ENCODE measurements at places on chromosomes 2 and 18.

DNA sequence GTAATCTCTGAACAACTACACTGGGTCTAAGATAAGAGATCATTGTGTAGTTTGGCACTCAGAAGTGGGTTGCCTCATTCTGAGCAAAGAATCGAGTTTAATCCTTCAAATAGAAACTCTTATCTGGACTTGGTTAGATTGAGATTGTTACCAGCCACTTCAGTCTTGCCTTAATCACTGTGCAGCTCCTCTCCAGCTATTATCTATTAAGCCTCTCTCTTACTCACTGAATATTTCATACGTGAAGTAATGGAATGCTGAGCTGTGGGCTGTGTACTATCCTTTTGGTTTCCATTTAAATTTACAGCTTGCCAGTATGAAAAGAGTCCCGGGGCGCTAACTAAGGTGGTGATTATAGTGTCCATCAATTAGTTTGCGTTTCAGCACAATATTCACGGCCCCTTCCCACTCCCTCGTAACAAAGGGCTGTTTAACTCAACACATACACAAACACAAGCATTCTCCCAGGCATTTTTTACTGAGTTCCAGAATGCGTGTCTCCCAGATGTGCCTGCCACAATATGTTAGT, 65.7 kb upstream of the NCKAP5 start:
- no peak for DNase-seq

- DNase-seq: no peak
Observed at GRCh38 chr2:218881744-218882460, 1.2 kb downstream of the WNT10A start.

- no peak for DNase-seq
Observed at GRCh38 chr2:200741468-200742202, 70.1 kb upstream of the BZW1 start.

GRCh38 chr2:10019602-10020400, 23.5 kb upstream of the KLF11 start:
- no peak for DNase-seq

GRCh38 chr2:226466589-226466988, 333.0 kb downstream of the IRS1 start:
- DNase-seq: no peak

Measured in activated CD8-positive, alpha-beta memory T cell treated with anti-CD3 and anti-CD28 coated beads for 1 hour (primary cell).